ENCODE measurements at places on chromosomes 3 and 15. TPM values are rescaled to one million over a fixed set of nuclear protein-coding genes. Genes with fewer than 3 reads are reported as not detected.
A peak's percentile ranks its signal among the peaks of the same experiment; 100 is the strongest.

The GCSAM gene
- 6.5 TPM for total RNA-seq

The CCDC54 gene
- total RNA-seq, result not detected

The C3orf49 gene
- not detected for total RNA-seq

The CADPS gene
- not detected for total RNA-seq

The CATSPER2 gene
- total RNA-seq, result 4.1 TPM

The NR1I2 gene
- not detected for total RNA-seq

The ISLR2 gene
- total RNA-seq, result not detected

DNA sequence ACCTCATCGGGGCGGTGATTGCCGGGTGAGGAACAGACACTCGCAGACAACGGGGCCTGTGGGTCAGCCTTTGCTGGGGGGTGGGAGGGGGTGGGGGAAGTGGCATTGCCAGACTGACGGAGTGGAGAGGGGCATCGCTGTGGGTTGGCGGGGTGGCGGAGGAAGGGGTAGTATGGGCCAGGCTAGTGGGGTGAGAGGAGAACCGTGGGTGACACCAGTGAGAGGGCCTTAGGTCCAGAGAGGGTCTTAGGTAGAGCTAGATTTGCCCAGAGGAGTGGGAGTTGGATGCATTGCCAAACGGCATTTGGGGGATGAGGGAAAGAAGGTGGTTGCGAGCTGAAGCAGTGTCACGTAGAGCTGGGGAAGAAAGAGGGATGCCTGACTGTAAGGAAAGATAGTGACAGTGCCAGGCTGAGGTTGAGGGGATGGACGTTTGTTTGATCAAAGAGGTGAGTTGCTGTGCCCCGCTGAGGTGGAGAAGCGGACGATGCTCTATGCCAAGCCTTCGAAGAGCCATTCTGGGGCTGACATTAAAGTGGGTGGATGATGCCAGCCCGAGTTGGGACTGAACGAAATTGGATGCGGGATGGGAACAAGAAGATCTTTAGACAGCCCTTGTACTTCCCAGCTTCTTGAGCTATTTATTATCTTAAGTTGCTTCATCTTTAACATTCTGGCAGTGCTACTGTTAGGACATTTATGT, 572 bp downstream of the DNAJB11 start:
- H3K27ac ChIP-seq, result peak overlapping the region; percentile 86
- DNase-seq, result no peak
- no peaks in the 10 kb centered on the region for H3K27me3 ChIP-seq

GRCh38 chr15:52196891-52197290, 5.7 kb upstream of the GNB5 start:
- H3K27me3 ChIP-seq, result no peaks in the 10 kb centered on the region
- no peak for DNase-seq
- H3K4me3 ChIP-seq, result no peak overlapping the region
- no peaks in the 10 kb centered on the region for H3K36me3 ChIP-seq
- H3K4me1 ChIP-seq, result no peaks in the 10 kb centered on the region

- no peak for DNase-seq
- no peaks in the 10 kb centered on the region for H3K4me1 ChIP-seq
- H3K27ac ChIP-seq, result no peak overlapping the region
- H3K4me3 ChIP-seq, result no peak overlapping the region
Measured at GRCh38 chr3:133695560-133696171, 33.9 kb upstream of the TOPBP1 start.

GRCh38 chr3:11558918-11559815, 84.5 kb downstream of the VGLL4 start:
- no peak for DNase-seq
- no peaks in the 10 kb centered on the region for H3K4me1 ChIP-seq
- H3K27ac ChIP-seq, result no peak overlapping the region
- no peak overlapping the region for H3K4me3 ChIP-seq
- H3K27me3 ChIP-seq, result no peaks in the 10 kb centered on the region

- H3K27me3 ChIP-seq, result no peaks in the 10 kb centered on the region
- peaks cover 14% of the 10 kb centered on the region for H3K4me1 ChIP-seq
- peak overlapping the region; percentile 88 for H3K4me3 ChIP-seq
- peaks cover 39% of the 10 kb centered on the region for H3K36me3 ChIP-seq
- no peak for DNase-seq
Measured at GRCh38 chr3:120597445-120598049, 1.4 kb downstream of the NDUFB4 start.

DNA sequence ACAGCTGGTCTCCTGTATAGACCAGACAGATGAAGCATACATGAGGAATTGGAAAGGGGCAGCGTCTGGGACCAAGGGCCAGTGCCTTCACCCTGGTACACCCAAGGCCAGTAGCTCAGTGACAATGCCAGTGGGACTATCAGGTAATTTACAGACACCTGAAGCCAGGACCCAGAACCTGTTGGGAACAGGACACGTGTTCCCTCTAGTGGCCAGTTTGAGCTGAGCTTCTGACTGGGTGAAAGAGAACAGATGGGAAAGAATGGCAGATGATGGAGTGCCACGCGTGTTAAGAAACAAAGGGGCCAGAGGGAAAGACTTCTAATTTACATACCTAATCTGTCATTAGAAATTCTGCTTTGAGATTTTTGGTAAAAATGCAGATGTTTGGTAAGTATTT, 5.1 kb upstream of the SLC25A38 start:
- no peak overlapping the region for H3K4me3 ChIP-seq
- H3K4me1 ChIP-seq, result peaks cover 13% of the 10 kb centered on the region
- DNase-seq, result peak; percentile 31
- H3K27ac ChIP-seq, result no peak overlapping the region
- no peaks in the 10 kb centered on the region for H3K36me3 ChIP-seq

Data from CD4-positive, alpha-beta T cell (primary cell).